ENCODE measurements at places on chromosomes 2 and 18. TPM values are rescaled to one million over a fixed set of nuclear protein-coding genes. Genes with fewer than 3 reads are reported as not detected.

The LBX2 gene
- 3.0 TPM for total RNA-seq

The ESPNL gene
- 2.4 TPM for total RNA-seq

The MC2R gene
- not detected for total RNA-seq

The GALR1 gene
- total RNA-seq: not detected

The FRZB gene
- 0.18 TPM for total RNA-seq

The CRACDL gene
- not detected for total RNA-seq

The UGT1A9 gene
- total RNA-seq: not detected

The ZC3H6 gene
- total RNA-seq: 2.9 TPM

The LAMA3 gene
- 15.7 TPM for total RNA-seq

The RAB17 gene
- total RNA-seq: 0.54 TPM

The PDE11A gene
- total RNA-seq: not detected
